ENCODE measurements at places on chromosomes 6 and 20.

DNA sequence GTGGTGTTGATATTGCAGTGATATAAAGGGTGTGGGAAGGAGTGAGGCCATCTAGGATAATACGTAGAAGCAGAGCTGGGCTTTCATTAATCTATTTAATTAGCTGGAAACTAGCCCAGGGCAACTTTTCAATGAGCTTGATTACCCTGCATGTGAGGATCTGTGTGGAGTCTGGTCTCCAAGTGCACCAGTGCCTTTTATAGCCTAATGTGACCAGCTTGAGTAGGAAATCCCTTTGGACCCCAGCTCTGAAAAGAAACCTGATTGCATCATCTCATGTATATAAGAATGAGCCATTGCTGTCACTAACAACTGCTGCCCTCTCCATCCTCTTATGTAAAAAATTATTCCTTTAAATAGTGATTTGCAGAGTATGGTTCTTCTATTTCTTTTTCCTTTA lies 72.6 kb downstream of the CD109 start:
- DNase-seq: no peak

DNA sequence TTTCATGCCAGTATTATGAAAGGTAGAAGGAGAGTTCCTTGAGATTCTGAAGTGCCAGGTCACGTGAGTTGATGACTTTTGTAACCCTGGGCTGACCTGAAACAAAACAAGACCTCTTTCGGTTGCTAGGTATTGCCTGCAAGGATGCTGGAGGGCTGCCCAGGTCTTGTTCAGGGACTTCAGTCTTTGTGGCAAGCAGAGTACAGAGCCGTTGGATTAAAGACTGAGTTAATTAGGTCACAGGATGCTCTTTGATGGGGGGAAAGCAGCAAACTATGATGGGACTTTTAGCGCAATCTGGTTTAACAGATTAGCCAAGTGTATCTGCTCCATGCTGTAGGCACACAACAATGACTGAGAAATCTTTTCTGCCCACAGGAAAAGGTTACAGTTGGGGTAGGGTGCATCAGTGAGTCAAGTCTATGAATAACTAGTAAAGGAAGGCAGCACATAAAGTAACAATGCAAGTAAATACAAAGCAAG lies 12.8 kb upstream of the ELOVL5 start:
- DNase-seq: peak; percentile 19

GRCh38 chr6:158991017-158991723 lies 8.8 kb downstream of the RSPH3 start:
- DNase-seq: no peak

- DNase-seq: peak; percentile 79
Observed at GRCh38 chr6:109702791-109703190, 11.7 kb downstream of the FIG4 start.
